T-helper 22 cell (primary cell): ENCODE measurements at places on chromosomes 13 and 19.

- no peak for DNase-seq
Measured at GRCh38 chr13:40344270-40345148, 321.9 kb downstream of the FOXO1 start.

- DNase-seq = no peak
Measured at GRCh38 chr13:111280681-111281585, 39.5 kb upstream of the TEX29 start.

GRCh38 chr13:37107456-37107855 is 2.0 kb upstream of the CSNK1A1L start:
- no peak for DNase-seq

GRCh38 chr13:78431328-78431727 is 172.0 kb downstream of the POU4F1 start:
- no peak for DNase-seq

- no peak for DNase-seq
Measured at GRCh38 chr19:42334697-42335373, 9.4 kb downstream of the MEGF8 start.

DNA sequence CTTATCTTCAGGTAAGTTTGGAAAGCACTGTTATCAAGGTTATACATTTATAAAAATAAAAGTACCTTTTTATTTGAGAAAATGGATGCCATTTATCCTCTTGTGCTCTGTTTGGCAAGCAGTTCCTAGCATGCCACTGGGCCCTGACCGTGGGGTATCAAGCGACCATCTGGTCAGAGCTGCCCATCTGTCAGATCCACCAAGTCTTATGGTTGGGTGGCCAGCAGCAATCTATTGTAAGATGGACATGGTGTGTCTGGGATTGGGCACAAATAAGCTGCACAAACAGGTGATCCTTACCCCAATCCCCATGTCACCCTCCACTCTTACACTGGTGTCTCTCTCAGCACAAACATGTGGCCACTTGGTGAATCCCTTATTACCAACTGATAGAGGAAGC is 178.5 kb downstream of the DLEU7 start:
- DNase-seq = no peak

DNA sequence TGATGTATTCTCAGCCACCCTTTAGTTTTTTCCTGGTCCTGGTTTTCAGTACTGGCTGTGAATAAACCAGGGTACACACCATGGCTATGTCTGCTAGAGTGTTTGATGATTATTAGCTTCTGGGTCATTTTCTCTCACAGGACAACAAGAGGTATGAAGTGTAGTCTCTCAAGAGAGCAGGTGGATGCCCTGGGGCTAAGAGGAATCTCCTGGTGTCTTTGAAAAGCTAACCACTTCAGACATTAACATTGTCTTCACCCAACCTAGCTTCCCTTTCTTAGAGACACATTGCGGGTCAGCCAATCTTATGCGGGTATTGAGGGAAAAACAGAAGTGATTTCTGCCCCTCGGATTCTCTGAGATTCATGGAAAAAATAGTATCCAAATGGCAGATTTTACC is 1.6 kb downstream of the ZNF730 start:
- no peak for DNase-seq

DNA sequence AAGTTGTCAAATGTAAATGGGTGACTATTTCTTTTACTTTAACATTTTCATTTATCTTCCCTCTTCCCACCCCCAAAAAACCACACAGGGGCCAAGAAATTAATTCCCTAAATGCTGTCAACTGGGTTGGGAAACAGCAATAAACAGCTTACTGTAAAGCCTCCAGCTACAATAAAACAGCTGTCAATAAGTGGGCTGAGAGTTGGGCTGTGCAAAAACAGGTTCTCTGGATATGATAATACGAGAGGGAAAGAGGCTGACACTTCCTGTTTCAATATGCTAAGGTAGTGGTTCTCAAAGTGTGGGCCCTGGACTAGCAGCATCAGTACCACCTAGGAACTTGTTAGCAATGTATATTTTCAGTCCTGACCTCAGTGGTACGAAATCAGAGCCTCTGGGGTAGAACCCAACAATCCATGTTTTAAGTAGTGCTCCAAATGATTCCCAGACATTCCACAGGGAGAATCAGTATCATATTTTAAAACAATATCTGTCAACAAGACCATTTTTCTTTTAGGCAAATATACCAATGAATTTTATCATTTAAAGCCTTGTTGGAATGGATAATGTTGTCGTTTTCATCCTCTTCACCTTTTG is 8.4 kb downstream of the PCDH9 start:
- DNase-seq = no peak

- DNase-seq = no peak
Measured at GRCh38 chr13:36804588-36804987, 14.4 kb upstream of the RFXAP start.

- no peak for DNase-seq
Measured at GRCh38 chr13:99267927-99268326, 9.7 kb upstream of the GPR18 start.

- DNase-seq = no peak
Measured at GRCh38 chr19:47122359-47123335, 8.0 kb upstream of the SAE1 start.

DNA sequence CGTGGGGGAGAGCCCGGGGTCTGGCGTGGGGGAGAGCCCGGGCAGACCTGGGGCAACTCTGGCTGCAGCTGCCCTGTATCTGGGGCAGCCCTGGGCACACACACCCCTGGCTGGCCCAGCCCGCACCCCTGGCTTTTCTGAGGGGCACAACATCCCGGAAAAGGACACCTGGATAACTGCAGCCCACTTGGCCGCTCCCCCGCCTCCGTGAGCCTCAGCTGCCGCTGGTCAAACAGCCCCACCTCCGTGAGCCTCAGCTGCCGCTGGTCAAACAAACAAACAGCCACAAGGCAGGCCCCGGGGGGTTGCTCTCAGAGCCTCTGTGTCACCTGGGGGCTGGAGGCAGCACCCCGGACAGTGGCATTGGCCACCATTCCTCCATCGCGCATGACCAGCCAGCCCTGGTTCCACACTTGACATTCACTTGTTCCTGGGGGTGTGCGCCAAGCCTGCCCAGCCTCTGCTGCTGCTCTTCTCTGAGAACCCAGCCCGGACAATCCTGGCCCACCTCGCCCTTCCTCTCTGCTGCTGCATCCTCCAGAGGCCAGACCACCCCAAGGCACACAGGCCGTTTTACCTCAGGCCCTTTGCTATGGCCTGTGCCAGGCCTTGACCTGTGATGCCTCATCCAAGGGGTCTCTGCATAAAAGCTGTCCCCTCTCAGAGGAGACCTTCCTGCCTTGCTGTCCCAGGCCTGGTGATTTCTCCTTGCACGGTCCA is 19.9 kb downstream of the CEBPG start:
- no peak for DNase-seq

DNA sequence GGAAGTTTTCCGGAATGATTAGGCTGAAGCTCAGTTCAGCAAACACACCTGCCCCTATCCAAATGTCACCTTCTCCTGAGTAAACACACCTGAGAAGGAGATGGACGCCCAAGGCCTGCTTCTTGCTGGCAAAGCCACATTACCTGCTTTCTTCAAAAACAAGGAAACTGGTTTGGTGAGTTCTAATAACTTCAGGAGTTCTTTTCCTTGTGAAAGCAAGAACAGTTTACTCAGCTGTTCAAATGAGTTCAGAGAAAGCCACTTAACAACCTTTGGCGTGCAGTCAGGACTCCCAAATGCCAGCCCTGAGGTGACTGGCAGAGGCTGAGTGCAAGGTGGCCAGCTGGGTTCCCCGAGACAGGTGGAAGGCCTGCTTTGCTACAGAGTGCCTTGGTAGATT is 160.5 kb downstream of the STK24 start:
- DNase-seq = no peak

GRCh38 chr13:105087945-105088344 is 1447.5 kb downstream of the EFNB2 start:
- no peak for DNase-seq

GRCh38 chr19:45440873-45441654 is 17.3 kb upstream of the ERCC1 start:
- no peak for DNase-seq

GRCh38 chr13:107834281-107834680 is 381.1 kb downstream of the LIG4 start:
- no peak for DNase-seq

- no peak for DNase-seq
Measured at GRCh38 chr19:10687518-10688288, 13.5 kb upstream of the QTRT1 start.

DNA sequence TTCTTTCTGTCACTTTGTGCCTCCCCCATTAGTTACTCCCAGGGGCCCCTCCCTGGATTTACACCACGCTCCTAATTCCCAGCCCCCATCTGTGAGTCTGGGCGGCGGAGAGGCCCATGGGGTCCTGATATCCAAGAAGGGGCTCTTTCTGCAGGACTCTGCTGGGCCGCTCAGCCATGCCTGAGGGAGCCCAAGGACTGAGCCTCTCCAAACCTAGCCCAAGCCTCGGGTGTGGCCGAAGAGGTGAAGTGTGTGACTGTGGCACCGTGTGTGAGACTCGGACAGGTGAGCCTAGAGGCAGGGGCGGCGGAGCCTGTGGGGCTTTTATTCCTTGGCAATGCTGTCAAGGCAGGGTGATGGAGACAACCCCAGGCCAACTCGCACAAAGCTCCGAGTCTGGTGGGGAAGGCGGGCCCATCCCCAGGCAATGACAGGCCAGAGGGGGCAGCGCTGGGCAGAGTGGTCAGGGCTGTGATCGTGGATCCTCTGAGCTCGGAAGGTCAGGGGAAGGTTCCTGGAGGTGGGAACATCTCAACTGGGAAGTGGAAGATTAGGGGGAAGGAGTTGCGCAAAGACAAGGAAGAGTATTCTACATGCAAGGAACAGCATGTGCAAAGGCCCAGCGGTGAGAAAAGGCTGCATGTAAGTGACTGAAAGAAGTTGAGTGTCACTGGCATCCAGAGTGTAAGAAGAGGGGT is 1.6 kb downstream of the PLEKHG2 start:
- no peak for DNase-seq

DNA sequence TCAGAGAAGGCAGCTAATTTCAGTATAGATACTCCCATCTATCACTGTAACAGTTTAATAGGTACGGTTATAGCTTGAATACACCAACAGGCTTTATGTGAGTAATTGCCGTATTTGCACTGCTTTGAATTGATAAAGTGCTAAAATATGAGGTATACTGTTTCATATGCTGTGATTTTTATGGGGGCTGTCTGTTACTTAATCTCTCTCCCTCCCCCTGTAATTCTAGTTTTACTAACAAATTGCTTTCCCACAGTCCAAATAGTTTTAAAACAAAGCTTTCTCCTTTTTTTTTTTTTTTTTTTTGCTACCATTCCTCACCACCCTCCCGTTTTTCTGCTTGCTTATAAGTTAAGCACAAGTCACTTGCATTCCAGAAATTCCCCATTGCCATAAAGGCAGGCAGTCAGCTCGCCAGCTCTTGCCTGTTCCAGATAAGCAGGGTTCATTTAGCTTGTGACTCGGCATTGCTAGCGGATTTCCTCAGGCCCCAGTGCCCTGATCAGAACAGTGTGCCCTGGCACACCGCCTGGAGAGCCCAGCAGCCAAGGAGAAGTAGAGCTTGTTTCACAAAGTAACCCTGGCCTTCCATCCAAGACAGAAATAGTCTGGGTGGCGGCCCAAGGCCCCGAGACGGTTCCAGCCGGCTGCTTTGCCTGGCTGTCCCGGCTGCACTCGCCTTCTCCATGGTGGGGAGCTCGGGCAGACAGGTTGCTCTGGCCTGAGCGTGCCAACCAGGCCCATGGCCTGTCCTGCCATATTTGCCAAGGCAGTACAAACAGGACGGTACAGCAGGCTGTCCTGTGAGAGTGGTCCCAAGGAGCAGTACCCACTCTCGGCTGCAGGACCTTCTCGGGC is 43.5 kb upstream of the NPAS1 start:
- DNase-seq = no peak

GRCh38 chr13:28678809-28679208 is 19.9 kb downstream of the POMP start:
- no peak for DNase-seq

- DNase-seq = no peak
Measured at GRCh38 chr13:93398167-93399035, 171.8 kb downstream of the GPC6 start.

DNA sequence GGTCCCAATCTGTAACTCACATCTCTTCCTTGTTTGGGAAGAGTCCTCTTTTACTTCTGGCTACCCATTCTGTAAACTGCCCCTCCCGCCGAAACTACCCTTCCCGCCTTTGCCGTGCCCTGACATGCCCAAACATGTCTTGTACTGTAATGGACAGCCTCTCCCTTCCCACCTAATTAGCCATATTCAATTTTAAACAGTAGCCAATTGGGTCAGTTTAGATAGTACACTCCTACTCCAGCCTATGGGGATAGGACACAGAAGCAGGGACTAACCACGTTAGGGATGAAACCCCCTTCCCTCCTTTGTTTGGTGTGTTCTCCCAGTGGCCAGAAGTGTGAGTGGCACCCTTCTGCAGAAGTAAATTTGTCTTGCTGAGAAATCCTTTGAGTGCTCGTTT is 34.2 kb downstream of the SACS start:
- no peak for DNase-seq

DNA sequence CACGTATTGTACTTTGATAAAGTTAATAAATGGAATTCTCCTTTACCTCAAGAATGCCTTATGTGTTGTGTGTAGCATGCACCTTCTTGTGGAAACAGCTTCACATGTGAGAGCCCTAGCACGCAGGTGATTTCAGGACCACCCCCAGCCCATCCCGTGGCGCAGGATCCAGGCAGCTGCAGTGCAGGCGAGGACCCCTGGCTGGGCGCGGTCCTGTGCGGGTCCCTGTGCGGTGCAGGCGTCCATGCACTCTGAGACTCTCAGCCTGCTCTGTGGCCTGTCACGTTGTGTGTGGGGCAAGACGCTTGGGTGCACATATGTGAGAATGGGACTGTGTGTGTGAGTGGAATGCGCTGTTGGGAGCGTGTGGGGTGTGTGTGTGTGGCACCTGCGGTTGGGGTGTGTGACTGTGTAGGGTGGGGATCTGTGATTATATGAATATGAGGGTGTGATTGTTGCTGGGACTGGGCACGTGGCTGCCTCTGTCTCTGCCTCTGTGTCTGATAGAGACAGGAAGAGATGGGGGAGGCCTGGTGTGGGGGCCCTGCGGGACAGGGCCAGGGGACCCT is 30.8 kb downstream of the WTIP start:
- DNase-seq = no peak

GRCh38 chr19:17244618-17245534 is 843 bp downstream of the NR2F6 start:
- no peak for DNase-seq

GRCh38 chr13:28820099-28821051 is at the start of gene MTUS2:
Gene MTUS2, plus strand, starts transcription at chr13:28820339.
- no peak for DNase-seq

GRCh38 chr13:25860862-25861261 is 191.0 kb downstream of the SHISA2 start:
- DNase-seq = no peak

- DNase-seq = no peak
Measured at GRCh38 chr13:23655321-23655720, 85.1 kb downstream of the TNFRSF19 start.

- peak; percentile 86 for DNase-seq
Measured at GRCh38 chr13:102394158-102395053, 7.4 kb downstream of the FGF14 start.
